ENCODE measurements at places on chromosomes 2 and 18. TPM values are rescaled to one million over a fixed set of nuclear protein-coding genes. Genes with fewer than 3 reads are reported as not detected.

FOXD4L1 gene
- total RNA-seq = 0.12 TPM

GRCh38 chr2:9774266-9774665, 69.0 kb upstream of the TAF1B start:
- DNase-seq = no peak

DNA sequence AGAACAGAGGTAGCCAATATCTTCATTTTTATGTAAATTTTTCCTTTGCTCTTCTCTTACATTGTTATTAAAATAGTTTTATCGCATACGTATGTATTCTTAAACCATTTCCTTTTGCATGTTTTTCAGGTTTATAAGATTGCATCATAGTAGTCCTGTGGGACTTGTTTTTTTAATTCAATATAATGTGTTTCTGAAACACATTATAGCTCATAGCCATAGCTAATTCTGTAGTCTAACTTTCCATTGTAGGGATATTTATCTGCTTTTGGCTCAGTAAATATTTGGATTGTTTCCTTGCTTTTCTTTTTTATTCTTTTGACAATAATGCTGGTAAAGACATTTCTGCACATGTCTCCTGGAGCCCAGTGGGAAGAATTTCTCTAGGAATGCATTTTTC, 484.3 kb downstream of the PTPRM start:
- no peak for DNase-seq

ABCB11 gene
- not detected for total RNA-seq

DNA sequence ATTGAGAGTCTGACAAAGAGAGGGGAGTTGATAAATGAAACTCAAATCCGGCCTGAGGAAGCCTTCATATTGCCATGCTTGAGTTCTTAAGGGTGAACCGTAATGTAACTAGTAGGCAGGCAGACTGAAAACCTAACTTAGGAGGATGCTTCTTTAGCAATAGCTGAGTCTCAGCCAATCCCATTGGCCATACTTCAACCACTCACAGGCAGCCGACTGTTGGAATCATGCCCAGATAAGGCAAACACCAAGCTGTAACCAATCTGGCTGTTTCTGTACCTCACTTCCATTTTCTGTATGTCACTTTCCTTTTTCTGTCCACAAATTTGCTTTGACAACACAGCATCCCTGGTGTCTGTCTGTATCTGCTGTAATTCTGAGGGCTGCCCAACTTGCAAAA, 39.5 kb downstream of the TPRKB start:
- DNase-seq = no peak

SAG gene
- 0.02 TPM for total RNA-seq

NYAP2 gene
- total RNA-seq = not detected

GRCh38 chr18:36593001-36593400, 235.8 kb downstream of the TPGS2 start:
- no peak for DNase-seq

DNA sequence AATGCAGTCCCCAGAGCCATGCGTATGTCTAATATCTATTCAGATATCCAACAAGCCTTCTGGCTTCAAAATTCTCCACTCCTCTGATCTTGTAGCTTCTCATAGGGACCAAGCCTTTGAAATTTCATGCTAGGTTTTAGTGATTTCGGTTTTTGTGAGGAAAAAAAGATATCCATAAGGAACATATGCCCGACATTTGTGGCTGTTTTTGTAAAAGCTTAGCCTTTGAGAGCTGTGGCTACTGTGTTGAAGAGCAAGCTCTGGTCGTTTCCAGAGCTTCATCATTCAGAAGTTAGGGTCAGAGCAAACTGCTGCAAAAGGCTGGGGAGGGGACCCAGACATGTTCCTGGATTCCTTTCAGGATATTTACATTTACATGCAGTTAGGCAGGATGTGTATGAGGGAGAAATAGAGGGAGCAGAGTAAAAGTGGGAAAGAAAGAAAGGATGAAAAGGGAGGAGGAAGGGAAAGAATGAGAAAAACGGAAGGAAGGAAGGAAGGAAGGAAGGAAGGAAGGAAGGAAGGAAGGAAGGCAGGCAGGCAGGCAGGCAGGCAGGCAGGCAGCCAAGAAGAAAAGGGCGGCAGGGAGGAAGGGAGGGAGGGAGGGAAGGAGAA, 70.2 kb downstream of the NCKAP5 start:
- no peak for DNase-seq

ADAM23 gene
- 2.4 TPM for total RNA-seq

DNA sequence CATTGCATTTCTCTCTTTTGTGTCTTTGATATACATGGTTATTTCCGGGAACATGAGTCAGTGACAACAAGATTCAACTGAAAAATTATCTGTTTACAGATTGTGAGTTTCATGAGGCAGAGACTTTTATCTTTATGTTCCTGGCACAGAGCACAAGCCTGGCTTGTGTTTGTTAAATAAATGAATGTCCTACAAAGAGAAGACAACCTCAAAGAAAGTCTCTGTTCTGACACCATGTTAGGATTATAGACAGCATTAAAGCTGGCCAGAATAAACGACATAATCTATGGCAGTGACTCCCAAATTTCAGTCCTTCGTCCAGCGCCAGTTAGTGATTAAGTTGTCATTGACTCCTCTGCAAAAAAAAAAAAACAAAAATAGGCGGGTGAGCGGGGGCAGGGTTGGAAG, 97.4 kb upstream of the DNAJC10 start:
- no peak for DNase-seq

DNA sequence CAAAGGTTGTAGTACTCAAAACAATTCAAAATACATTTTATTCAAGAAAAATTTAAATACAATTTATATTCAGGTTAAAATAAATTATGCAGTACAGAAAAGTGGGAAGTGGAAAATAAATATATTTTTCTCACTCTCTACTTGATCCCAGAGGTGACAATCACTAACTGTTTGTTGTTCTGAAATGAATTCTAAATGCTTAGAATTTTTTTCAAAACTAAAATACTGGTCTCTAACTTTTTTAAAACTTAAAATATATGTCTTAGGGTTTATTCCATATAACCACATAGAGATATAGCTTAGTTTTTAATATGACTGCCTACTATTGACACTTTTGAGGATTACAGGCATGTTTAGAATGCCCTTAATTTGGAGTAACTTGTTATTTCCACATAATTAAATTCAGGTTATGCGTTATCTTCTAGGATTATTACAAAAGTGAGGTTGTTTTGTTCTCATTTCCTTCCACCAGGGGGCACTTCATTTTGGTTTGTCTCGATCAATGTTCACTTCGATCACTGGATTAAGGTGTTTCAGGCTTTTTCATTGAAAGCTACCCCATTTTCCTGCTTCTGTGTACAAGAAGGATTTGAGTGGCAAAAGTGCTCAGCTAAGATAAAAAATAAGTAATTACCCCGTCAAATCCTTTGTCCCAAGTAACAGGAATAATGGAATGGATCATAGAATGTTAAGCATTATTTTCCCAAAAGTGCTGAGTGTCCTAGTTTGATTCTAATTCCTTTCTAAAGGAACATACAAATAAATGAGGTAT, 27.1 kb upstream of the TFPI start:
- DNase-seq = peak; percentile 17

GRCh38 chr2:135218426-135218825, 166.3 kb downstream of the RAB3GAP1 start:
- DNase-seq = no peak

DSG4 gene
- total RNA-seq = not detected

TXNDC2 gene
- not detected for total RNA-seq

CSRNP3 gene
- total RNA-seq = not detected
